ENCODE measurements at places on chromosomes 11 and 22.

DNA sequence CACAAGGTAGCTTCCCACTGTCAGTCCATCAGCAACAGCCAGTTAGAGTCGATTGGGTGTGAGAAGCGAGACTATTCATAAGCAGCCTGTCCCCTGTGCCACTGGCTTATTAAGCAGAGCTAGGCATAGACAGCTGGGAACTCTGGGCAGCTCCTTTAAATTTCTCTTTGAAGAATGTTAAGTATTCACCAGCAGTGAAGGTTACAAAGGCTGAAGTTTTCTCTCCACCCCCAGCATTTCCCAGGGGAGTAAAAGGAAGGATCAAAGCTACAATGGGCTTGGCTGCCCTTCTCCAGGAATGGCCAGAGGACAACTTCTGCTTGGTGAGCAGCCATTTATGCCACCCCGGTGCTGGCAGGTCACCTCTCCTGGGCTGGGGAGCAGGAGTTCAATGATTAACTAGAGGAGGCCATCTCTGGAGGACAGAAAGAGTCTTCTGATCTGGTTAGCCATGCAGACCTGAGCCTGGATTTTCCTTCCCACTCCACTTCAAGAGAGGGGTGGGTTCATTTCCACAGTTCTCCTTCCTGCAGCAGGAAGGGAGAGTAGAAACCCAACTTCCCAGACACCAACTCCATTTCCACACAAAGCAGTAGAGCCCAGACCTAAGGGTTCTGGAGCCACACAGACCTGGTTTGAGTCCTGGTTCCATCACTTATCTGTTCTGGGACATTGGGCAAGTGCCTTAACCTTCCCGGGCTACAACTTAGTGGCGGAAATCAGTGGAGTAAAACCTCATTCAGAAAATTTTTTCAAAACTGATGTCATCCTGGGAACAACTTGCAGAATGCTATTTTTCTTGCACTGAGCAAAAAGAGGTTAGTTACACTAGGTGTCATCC, 22.6 kb downstream of the POU2AF3 start:
- DNase-seq = no peak

DNA sequence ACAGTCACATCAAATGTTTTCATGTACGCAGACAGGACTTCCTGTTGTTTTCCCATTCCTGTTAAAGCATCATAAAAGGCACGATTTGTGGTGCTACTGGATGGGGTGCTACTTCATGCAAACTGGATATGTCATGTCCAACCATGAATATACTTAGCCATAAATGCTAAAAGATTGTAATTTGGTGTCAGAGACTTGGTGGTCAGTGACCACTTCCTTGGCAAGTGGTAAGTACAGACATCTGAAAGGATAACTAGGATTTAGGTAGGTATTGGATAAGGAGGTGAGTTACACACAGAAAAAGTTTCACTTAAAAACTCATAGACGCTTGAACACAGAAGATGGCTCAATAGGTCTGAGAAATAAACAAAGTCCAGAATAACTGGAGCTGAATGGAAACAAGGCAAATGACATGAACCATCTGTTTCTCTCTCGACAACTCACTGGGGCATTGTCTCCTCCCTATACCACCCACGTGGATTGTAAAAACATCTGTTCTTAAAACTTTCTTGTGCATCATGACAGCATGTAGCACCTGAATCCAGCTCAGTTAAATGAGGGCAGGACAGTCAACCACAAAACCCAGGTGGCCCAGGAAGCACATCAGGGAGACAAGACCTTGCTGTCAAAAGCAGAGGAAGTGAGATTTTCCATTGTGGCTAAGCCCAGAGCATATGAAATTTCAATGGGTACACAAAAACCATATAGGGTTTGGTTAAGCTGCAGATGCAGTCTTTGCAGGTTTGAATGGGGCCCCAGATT, 22.1 kb upstream of the IGLL5 start:
- DNase-seq = no peak

DNA sequence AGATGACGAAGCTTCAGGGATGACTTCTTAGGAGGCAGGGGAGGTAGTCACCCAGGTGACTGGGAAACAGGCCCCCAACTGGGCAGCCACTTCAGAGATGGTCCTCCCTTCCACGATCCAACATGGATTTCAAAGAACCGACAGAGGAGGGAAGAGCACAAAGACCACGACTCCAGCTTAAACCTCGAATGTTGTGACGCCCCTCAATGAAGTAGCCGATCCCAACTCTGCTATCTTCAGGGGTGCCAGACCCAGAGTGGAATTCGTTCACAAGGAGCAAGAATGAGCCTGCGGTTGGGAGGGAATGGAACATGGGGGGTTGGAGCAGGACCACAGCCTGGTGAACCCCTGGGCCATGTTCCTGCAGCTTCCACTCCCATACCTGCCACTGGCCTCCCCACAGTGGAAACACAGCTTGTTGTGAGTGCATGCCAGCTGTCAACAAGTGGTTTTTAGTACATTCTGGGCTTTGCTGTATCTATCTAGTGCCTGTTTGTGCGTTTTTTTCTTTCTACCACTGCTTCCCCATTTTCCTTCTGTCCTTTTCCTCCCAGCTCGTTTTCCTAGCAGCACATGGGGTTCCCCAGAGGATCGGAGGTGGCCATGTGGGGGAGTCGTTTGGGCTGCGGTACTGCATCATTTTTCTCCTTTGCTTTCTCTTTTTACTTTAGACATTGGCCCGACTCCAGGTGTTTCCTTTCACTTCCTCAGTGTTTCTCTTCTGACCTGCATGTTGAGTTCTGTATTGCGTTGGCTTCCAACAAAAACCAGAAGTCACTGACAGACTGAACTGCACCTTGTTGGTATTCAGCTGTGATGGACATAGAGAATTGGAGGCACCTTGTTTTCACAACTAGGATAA, 65.8 kb downstream of the MORC2 start:
- DNase-seq = no peak

DNA sequence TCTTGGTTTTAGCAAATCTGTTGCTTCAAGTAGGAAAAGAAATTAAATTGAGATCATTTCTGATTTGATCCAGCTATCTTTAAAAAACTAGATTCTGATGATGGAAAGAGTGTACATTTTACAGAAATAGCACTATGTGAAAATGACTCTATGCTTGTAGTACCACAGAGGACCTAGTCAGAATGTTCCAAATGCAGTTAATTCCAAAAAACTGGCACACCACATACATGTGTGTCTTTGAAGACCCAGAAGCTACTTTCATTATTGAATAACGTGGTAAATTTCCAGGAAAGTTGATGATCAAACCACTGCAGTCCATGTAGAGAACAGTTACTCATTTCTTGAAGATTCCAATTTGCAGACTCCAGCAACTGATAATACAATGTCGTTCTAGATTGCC, 3.8 kb downstream of the ELMOD1 start:
- DNase-seq = no peak
